HS-27A (cell line): ENCODE measurements at places on chromosomes 12 and 14.
A peak's percentile ranks its signal among the peaks of the same experiment; 100 is the strongest.

DNA sequence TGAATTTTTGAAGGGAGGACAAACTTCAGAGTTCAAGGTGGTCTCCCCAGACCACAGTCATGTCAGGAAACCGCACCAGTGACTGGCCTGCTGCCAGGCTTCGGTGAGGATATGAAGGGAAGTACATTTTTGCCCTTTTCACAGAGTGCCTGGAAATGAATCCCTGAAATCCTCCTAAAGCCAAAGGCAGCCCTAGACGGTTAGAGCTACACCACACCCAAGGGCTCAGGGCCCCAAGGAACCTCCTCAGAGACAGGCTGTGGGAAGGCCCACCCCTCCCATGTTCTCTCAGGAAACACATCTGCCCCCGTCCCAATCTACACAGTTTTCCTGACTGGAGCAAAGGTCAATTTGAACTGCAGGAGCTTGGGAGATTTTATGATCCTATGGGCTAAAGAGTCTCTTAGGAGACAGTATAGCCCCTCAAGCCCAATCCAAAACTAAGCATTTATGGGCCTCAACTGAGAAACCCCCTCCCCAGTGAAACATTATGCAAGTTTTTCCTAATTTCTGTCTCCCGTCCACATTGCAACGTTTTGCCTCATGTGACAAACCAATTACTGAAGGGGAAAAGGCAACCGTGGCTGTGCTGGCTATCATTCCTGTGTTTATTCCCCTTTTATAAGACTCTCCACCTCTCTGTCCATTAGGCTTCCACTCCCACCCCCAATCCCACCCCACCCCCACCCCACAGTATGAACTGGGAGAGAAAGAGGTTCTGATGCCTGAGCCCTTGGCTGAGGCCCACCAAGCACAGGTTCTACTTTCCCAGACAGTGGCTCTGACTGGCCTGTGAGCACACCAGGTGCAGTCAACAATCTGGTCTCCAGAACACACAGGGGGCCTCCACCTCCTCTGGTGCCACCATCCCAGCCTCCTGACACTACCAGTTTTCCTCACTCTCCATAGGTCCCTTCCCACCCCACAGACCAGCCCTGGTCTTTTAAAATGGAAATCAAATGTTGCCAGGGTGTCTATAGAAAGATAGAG is 9.6 kb upstream of the RNASE1 start:
- no peak for DNase-seq

DNA sequence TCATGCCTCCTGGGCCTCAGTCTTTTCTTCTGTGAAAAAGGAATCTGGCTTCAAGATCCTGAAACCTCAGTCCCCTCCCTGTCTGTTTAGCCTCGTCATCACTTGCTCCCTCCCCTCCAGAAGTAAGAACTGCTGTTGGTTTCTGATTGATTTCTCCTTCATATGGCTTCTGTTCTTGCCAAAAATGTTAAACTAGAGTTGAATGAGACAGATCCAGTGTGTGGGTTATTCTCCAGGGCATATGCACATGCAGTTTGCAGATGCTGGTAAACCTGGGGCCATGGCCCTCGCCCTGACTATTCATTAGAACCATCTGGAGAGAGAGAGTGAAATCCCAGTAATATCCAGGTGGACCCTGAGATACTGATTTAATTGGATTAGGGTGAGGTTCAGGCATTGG is 175.1 kb downstream of the TMEM132C start:
- DNase-seq: no peak

GRCh38 chr12:127941332-127941731 is 325.6 kb upstream of the TMEM132C start:
- no peak for DNase-seq

- DNase-seq: no peak
Observed at GRCh38 chr14:20837831-20838230, 35.2 kb upstream of the RNASE1 start.

GRCh38 chr12:54042970-54043853 is 10.4 kb downstream of the HOXC5 start:
- DNase-seq: no peak

- DNase-seq: no peak
Observed at GRCh38 chr12:77571127-77571526, 259.6 kb upstream of the NAV3 start.

DNA sequence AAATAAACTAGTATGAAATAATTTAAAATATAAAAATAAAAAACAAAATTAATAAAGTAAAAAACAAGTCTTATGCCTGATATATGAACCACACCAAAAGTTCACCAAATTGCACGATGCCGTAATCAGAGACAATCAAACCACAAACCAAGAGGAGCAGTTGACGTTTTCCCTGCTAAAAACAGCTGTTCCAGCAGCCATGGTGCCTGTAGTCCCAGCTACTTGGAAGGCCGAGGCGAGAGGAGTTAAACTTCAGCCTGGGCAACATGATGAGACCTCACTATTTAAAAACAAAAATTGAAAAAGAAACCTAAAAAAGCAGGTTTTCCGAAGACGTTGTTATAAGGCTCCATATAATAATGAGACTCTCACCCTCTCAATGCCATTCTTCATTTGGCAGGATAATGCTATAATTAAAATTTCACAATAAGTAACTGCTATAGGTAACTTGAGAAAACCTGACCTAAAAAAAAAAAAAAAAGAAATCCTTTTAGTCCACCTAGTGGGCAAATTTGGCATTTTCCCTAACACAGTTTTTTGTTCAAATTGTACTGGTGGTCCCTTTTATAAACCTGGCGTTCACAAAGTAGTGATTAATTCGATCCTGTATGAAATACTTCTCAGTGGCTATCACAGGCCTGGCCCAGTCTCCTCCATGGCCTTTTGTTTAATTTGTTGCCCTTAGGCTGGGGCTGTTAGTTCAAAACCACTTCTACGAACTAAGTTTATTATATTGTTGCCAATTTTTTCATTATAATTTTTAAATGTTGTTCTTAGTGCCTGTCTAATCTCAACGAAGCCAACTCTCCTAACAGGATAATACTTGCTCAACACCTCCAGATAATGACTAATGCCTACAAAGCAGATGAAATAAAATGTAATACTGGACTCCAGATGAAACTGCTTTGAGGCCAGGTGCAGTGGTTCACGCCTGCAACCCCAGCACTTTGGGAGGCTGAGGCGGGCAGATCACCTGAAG is 62.1 kb downstream of the TNFAIP2 start:
- peak; percentile 34 for DNase-seq

GRCh38 chr12:10207136-10207535 is 5.5 kb upstream of the GABARAPL1 start:
- no peak for DNase-seq

DNA sequence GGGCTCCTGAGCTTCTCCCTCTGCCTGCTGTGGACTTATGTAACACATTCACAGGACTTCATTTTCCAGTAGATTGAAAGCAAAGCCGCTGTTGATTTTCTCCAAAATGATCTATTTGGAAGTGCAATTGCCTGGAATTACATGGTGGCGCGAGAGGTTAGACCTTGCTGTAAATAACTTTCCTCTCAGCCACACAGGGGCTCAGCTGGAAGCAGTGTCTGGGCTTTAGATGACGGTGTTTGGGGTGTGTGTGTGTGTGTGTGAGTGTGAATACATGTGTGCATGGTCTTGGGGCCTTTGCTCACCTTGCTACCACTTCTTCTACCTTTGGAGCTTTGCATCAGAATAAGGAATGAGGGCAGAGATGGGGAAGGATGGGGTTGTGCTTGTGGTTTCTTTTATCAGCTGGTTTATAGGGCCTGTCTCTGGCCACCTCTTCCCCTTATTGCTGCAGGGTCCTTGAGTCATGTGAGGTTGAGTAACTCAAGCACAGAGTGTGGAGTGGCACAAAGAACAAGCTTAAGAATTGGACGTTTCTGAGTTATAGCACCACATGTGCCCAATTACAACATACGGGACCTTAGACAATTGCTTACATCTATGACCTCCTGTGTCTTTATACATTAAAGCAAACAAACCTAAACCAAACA is 280.6 kb downstream of the NRXN3 start:
- DNase-seq: no peak
